ENCODE measurements at places on chromosomes 13 and 19.

DNA sequence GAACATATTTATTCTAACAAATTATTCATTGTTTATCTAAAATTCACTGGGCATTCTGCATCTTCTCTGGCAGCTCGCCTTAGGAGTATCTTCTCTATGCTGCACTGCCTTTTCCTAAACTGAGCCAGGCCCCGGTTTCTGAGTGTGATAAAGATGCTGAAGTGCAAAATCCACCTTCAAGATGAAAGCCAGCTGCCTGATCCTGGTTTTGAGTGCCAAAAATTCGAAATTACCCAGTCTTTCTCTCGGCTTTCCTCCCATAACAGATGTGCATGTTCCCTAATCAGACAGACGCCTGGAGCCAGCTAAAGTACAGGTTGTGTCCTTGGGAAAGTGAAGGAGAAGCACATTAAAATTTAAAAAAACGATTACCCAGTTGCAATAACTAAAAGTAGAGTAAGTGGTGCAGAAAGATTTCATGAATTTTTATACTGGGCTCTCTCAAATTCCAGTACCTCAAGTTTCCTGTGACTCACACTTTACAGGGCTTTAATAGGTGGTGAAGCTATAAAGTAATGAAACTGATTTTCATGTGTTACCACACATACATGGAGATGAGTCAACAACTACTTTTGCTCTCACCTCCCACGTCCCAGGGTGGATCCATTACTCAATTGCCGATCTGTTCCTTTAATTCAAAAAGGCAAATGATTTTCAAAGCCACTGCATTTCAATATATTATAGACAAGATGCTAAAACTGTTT lies 65.0 kb upstream of the GTF2F2 start:
- no peak for DNase-seq

GRCh38 chr19:46492841-46493235 lies 2.8 kb downstream of the PNMA8B start:
- no peak for DNase-seq

DNA sequence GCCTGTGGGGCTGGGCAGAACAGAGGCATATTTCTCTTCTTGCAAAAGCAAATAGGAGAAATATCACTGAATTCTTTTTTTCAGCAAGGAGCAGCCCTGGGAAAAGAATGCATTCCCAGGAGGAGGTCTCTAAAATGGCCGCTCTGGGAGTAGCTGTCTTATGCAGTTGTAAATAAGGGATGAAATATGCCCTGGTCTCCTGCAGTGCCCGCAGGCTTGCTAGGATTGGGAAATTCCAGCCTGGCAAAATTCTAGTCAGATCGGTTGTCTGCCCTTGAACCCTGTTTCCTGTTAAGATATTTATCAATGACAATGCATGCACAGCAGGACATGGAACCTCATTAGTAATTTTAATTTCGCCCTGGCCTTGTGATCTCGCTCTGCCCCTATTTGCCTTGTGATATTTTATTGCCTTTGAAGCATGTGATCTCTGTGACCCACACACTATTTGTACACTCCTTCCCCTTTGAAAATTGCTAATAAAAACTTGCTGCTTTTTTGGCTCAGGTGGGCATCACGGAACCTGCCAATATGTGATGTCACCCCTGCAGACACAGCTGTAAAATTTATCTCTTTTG lies 1993.2 kb downstream of the PCDH9 start:
- no peak for DNase-seq

DNA sequence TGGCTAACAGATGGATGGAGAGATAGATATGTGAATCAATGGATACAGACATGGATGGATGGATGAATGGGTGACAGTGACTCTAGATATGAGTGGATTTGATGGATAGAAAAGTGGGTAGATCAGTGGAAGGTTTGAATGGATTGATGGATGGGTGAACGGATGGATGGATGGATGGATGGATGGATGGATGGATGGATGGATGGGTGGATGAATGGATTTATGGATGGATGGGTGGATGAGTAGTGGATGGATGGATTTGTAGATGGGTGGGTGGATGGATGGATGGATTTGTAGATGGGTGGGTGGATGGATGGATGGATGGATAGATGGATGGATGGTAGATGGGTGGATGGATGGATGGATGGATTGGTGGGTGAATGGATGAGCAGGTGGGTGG lies 6.8 kb downstream of the CELF5 start:
- no peak for DNase-seq

- DNase-seq: no peak
Observed at GRCh38 chr13:82070416-82070815, 1729.5 kb upstream of the SPRY2 start.

DNA sequence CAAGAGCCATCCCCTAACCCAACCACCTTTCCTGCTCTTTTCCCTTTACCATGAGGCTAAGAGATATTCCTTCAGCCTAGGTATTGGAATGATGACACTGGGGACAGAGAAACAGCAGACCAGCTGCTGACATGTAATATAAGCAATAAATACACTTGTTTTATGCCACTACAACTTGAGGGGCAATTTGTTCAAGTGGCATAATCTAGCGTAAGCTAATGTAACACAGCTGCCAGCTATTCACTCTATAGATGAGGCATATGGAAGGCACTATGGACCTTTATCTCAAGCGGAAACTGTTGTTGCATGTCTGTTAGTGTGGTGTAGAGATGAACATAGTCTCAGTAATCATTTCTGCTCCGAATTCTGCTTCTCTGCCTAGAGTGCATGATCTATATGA lies 111.1 kb downstream of the STARD13 start:
- DNase-seq: peak; percentile 40

DNA sequence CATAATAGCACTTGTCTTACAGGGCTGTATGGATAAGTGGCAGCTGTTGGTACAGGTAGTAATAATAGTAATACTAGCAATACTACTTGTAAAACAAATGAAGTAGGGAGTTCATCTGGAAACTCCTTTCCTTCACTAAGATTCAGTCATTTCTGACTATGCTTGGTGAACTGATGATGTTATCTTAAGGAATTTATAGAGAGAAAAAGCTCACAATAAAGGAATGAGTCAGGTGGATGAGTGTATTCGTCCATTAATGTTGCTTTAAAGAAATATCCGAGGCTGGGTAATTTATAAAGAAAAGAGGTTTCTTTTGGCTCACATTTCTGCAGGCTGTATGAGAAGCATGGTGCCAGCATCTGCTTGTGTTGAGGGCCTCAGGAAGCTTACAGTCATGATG lies 477.3 kb downstream of the KLF12 start:
- DNase-seq: no peak

- DNase-seq: no peak
Observed at GRCh38 chr13:32976912-32977311, 39.3 kb upstream of the KL start.

Data from NCI-H1092 (cell line).